HTR-8/SVneo (cell line): ENCODE measurements at places on chromosomes 13 and 19.
A peak's percentile ranks its signal among the peaks of the same experiment; 100 is the strongest.

DNA sequence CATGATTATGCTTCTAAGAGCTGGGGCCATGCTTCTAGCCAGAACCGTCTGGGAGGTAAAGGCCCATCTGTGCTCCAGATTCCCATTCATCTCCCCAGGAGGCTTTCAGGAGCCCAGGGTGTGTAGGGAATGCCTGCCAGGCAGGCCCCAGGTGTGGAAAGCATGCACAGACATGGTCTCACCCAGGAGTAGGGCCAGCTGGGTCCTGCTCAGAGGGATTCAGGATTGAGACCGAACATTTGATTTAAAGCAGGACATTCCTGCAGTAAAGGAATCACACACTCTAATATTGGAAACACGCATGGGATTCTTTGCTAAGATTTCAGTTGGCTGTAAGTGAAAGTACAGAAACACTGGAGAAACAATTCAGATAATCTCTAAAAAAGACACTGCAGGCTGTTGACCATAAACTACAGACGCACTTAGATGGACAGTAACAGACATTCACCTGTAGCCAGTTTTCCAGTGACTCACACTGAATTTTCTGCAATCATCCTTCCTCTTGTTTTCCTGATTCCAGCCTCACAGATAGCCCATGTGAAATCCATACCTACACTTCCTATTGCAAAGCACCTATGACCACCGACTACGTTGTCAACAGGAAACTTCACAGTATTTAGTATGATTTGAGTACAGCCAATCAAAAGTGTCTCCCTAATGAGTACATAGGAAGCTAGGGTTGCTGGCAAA is 257.8 kb downstream of the TBC1D4 start:
- no peak for DNase-seq

DNA sequence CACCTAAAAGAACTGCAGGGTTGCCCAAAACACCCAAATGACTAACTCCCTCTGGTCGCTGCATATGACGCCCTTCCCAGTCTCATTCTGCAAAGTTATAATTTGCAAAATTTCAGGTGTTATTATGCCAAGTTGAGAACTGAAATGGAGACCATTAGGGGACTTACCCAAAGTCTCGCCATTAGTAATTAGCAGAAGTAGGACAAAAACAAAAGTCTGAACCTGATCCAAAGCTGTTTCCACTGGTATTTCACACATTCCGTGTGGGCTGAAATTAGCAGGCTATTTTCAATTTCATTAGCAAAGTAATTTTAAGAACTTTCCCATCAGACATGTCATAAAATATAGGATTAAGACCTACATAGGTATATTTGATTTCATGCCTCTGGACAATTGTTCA is 6.8 kb downstream of the RUBCNL start:
- DNase-seq = no peak

DNA sequence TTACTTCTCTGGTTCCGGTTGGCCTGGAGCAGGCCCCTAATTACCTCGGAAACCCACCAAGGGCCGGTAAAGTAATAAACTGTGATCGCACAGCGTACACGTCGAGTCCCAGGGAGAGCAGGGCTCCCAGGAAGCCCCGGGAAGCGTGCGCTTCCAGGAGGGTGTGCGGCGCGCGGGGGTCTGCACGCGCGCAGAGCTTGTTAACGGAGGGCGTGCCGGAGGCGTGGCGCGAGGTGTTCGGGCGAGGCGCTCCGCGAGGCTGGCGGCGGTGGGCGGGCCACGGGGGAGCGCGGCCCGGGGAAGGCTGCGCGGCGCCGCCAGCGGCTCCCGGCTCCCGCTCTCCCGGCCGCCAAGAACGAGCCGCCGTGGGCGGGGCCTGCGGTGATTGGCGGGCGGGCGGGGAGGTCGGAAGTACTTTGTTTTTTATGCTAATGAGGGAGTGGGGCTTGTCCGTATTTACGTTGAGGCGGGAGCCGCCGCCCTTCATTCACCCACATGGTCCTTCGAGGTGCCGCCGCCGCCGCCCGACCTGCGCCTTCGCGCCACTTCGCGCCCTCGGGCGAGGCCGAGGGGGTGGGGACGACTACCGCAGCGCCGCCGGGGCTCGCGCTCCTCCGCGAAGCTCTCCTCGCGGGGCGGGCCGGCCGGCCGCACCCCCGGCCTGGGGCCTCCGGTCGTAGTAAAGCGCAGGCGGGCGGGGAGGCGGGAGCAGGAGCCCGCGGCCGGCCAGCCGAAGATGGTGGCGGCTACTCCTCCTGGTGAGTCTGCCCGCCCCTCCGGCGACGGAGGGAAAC is at the start of gene MIR17HG:
MIR17HG (plus strand) TSS at position 486 of the 794 bp plus-strand sequence.
- peak; percentile 53 for DNase-seq

GRCh38 chr13:33550885-33551284 is 265.3 kb upstream of the STARD13 start:
- no peak for DNase-seq

DNA sequence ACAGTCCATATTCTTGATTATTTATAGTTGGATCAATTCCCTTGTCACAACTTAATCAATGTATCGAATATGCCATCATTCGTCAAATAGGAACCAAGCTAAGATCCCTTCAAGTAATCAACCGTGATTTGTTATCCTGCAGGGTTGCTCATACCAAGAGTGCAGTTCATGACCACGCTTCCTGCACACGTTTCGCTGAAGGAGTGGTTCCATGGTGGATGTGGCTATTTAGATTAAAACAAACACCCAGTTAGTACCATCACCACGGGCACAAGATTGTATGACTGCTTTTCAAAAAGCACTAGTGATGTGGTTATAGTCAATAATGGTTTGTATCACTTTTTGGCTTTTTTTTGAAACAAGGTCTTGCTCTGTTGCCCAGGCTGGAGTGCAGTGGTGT is 41.1 kb upstream of the CCNE1 start:
- DNase-seq = no peak

DNA sequence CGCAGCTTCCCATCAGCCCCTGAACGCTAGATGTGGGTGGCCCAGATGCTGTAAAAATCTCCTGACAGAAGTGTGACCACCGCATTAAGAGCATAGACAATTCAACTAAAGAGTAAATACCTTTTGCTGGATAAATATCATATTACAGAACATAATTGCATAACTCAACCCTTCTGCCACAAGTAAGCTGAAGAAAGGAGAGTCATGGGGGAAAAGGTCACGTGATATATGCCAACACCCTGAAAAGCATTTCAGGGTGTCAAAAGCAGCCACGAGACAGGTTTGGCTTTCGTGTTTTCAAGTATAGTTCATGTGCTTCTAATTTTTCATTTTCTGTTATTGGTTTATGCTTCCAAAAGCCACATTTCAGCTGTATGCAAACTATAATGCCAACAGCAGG is 71.3 kb downstream of the LHFPL6 start:
- no peak for DNase-seq

DNA sequence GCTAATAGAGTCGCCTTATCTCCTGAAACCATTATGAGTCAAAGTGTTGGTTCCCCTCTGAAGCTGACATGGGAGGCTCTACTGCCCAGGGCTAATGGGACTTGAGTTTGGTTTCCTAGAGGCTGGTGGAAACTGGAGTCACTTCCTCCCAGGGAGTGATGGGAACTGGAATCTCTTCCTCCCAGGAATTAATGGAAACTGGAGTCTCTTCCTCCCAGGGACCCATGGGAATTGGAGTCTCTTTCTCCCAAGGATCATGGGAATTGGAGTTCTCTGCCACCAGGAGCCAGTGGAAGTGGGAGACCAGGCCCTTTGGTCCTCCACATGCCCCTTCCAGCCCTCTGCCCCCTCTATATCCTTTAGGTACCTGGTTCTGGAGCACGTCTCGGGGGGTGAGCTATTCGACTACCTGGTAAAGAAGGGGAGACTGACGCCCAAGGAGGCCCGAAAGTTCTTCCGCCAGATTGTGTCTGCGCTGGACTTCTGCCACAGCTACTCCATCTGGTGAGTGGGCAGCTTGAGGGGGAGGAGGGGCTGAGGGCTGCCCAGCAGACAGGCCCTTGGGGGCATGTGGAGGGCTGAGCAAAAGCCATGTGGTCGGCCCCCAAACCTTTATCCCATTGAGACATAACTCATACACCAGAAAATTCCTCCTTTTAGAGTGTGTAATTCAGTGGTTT is 5.5 kb downstream of the BRSK1 start:
- no peak for DNase-seq

DNA sequence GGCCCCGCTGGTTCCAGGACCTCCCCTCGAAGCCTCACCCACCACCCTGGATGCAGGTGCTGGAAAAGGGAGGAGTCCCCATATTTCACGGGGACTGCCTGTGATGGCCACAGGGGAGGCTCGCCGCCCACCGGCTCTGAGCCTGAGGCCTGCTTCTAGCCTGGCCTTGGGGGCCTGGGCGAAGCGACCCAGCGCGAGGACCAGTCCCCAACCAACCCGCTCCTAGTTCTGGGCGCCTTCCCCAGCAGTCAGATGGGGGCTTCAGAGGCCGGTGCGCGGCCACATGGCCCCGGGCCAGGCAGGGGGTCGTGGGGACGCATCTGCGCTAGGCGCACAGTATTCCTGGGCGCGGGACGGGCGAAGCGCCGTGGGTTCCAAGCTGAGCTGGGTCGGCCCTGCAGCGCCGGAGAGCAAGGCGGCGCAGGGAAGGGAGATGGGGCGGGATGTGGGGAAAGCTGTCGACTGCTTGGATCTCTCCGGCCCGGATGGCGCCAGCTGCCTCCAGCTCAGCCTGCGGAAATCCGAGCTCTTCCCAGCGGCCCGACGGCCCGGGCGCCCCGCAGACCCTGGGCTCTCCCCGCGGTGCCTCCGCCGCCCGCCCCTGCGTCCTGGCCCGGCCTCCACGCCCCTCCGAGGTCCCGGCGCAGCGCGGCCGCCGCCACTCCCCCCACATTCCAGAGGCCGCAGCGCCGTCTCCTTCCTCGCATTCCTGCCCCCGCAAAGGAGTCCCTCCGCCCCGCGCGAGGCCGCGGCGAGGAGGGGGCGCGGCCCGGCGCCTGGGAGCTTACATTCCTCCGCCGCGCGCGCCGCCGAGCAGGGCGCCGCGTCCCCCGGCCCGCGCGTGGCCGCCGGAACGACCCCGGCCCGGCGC is at the start of gene WTIP:
WTIP (plus strand) TSS at position 788 of the 871 bp plus-strand sequence. CDS start 217 bp downstream, outside the sequence.
- peak; percentile 77 for DNase-seq

DNA sequence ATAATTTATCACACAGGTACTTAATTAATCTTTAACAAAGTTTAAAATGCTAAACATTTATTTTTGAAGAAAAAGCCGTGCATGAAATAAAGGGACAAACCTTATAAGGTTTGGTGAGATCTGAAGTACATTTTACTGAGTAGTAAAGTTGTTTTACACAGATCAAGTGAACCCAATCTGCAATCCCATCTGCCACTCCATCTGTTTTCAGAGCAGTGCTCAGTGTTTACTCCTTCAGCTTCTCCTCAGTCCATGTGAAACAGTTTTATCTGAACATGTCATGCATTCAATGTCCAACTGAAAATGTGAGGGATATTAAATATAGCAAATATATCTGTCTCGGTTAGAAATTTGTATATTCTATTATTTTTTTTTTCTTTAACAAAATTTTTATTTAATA is 166.8 kb downstream of the MAB21L1 start:
- DNase-seq = no peak

DNA sequence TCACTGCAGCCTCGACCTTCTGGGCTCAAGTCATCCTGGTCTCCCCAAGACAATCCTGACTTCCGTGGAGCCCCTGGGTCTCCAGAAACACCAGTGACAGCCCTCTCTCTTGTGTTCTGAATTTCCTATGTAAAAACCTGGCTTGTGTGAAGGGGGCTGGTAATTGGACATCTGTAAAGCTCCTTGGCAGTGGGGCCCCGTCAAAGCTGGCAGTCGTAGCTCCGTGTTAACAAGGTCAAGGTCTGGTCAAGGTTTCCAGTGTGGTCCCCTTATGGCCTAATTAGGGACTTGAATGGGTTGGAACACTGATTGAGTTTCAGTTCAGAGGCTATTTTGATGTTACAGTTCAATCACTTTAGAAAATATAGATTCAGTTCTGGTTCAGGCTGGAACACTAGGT is 32.8 kb upstream of the NDUFS7 start:
- DNase-seq = no peak

GRCh38 chr13:53512635-53513034 is 484.0 kb downstream of the OLFM4 start:
- DNase-seq = no peak

- no peak for DNase-seq
Observed at GRCh38 chr13:27991881-27992280, 3.4 kb upstream of the URAD start.

DNA sequence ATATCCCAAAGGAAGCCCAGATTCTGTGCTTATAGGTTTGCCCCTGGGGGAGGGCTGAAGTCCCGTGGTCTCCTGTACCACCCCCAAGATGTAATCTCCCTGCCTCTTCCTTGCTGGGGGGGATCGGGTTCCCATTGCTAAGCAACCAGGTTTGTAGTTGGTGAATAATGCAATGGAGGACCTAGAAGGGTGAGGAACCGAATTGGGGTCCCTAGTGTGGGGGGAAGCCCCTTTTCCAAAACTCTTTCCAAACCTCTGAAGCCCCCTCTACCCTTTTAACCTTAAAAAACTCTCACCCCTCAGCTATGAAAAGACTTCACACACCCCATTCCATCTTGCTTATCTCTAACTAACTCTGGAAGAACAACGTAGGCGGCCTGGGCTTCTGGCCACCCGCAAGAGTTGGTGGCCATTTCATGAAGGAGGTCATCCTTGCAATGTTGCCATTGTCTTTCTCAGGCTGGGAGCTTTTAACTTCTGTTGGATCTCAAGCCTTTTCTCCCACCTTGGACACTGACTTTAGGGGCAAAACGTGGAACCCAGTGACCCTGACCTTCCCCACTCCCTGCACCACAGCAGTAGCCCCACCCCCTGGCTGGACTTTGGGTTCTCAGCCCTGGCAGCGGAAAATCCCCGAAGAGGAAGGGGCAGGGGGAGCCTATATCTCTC is 661 bp downstream of the PALM3 start:
- no peak for DNase-seq

DNA sequence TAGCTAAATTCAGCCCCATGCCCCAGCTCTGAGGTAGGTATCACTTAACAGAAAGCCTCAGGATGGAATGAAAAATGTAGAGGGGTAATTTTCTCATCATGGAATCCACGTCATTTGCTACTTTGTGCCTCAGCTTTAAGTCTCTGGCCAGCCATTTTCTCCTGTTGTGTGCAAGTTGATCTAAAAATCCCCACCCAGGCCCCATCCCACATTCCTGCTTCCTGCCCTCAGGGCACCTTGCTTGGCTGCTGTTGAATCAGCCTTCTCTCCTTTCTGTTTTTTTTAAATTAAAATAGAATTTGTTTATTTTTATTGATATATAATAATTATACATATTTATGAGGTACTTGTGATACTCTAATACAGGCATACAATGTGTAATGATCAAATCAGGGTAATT is 179.9 kb upstream of the TSHZ3 start:
- DNase-seq = no peak

DNA sequence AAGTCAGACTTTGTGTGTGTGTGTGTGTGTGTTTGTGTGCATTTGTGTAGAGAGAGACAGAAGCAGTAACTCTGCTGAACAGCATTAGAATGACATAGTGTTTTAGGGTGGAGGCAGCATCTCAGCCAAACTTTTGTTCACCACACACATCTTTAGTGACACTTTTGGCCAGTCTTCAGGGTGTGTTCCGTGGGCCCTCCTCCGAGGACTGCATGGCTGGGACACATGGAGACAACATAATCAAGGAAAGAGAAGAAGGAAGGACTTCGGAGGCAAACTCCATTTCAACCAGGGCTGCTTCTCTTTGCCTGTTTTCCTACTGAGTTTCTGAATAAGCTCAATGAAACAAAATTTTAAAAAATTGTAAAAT is 205.1 kb downstream of the LHFPL6 start:
- no peak for DNase-seq

GRCh38 chr13:101869553-101869952 is 417.1 kb downstream of the ITGBL1 start:
- no peak for DNase-seq

- no peak for DNase-seq
Observed at GRCh38 chr13:50366488-50367174, 351.4 kb downstream of the KCNRG start.
